ENCODE measurements at places on chromosomes 2 and 18.
A peak's percentile ranks its signal among the peaks of the same experiment; 100 is the strongest.

DNA sequence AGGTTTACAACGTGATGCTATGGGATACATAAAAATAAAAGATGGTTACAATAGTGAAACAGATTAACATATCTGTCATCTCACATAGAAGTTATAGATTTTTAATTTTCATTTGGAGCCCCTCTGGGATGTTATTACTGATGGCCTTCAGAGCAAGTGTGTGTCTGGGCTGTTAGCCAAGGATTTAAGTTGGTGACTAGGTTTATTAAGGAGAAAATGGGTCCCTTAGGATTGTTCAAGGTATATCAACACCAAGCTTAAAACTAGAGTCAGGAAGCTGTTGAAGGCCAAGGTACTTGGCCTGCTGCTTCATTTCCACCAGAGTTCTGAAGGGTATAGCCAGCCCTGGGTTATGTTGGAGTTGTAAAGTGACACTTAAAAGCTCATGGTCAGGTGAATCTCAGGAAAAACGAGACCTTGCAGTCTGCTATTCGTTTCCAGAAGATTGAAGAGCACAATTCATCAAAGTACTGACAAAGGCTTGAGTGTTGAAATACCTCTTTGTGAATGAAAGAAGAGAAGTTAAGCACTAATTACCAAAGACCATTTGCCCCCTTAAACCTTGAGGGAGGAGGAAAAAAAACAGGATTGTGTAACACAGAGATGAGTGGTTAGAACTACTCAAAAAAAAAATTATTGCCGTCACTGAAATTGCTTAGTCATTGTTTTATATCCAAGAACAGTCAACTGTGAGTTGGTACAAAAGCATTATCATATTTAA is 48.4 kb downstream of the MAP2 start:
- no peak for DNase-seq

DNA sequence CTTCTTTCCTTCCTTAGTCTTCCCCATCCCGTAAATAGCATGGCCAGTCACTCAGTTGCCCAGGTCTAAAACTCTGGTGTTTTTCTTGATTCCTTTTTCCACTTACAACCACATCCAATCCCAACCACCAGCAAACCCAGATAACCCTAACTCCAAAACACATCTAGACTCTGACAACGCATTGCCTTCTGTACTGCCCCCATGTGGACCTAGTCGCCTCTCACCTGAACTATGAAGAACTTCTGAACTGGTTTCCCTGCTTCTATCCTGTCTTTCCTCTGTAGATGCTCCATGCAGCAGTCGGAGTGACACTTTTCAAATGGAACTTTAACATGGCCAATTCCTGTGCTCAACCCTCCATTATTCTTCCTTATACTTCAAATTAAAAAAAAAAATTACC is 26.5 kb downstream of the ST6GAL2 start:
- DNase-seq: no peak

DNA sequence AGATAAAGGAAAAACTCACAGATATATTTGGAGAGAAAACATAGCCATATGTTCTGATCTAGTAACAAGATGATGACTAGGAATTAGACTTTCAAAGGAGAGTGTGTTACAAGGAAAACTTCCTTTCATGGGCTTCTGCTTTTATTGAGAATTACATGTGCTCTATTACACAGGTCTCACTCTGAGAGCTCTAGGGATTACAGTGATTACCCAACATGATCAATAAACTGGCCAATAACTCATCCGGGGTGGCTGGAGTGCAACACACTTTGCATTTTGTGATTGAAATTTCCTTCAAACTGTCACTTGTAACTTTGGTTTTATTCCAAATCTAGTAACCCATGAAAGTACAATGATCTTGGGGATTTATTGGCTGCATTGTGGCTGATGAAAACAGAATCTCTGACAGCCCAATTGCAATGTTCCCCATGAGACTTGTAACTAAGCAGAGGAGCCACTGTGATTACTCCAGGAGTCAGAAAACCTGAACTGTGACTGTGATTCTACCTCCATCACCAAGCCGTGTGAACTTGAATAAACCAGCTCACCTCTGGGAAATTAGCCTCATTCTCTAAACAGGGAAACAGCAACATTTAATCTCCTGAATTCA is 40.2 kb upstream of the LRRC30 start:
- DNase-seq: no peak

- no peak for DNase-seq
These were observed 73.5 kb downstream of the SESTD1 start for GRCh38 chr2:179191110-179191509.

- DNase-seq: peak; percentile 81
These were observed at the start of gene PXDN for GRCh38 chr2:1744446-1745170. PXDN (minus strand) TSS chr2:1744515; CDS start chr2:1744455, 60 bp downstream.

DNA sequence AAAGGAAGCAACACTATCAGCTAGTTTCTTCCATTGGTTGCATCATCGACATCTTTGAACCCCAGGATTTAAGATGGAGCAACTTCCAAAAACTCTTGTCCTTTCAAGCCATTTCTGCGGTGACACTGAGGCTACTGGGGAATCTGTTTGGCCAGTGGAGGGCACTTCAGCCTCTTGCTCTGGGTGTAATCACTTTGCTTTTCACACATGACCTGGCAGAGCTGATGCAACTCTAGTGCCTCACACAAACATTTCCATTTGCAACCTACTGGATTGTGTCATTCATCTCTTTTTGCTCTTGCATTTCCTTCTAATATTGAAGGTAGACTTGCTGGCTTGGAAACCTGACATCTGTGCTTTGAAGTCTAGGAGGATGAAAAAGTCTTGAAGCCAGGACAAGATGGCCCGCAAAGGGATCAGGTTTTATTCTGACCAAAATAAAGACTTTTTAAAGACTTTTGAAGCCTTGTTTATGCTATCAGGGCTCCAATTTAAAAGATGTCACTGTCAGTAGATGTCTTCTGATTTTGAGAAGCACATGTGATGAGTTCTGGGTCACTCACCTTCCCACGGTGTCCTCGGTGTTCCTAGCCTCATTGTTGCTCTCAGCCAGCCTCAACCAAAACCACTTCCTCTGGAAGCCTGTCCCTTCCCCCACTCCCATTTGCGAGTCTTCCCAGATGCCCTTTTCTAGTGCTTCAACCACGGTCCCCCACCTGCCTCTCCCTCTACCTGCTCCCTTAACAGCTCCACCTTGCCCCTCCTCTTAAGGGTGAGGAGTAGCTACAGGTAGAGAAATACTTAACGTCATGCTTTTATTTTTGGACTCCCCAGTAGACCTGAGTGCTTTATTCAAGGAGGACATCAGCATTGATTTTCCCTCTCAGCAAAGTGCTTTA is 69.7 kb upstream of the KCNE4 start:
- DNase-seq: no peak

DNA sequence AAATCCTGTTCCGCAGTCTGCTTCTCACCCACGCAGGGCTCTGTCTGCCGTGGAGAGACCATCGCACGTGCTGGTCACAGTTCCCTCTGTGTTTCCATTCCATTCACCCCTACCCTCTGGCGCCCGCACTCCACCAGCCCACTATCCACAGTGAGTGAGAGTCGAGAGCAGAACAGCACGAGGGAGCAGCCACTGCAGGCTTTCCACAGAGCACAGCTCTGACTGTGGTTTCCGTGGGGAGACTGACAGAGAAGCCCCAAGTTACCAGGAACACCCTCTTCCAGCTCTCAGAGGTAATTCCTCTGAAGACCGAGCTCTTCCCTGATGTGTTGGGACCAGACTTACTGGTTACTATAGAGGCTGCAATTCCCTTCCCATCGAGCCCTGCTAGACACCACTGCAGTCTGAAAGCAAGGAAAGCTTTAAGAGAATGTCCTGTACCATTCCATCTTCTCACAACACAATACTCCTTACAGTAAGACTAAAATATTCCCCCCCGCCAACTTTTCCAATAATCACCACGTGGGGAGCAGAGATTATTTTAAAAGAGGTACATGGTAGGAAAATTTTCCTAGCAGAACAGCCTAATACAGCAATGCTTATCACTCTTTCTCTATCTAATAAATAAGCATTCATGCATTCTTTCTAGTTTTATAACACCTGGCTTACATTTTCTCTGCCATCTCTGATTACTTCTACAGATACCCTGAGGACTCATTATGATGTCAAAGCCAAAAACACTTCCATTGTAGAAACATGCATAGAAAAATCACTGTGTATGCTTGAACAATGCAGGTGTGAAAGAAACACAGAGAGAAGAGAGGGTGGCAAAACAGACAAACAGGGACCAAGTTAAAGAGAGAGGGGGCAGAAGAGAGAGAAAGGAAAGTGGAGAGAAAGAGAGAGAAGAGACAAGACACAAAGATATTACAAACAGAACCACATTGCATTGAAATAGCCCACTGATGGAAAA is 4.7 kb downstream of the MYT1L start:
- DNase-seq: no peak

- no peak for DNase-seq
These were observed 109.0 kb downstream of the ICA1L start for GRCh38 chr2:202762556-202762955.

DNA sequence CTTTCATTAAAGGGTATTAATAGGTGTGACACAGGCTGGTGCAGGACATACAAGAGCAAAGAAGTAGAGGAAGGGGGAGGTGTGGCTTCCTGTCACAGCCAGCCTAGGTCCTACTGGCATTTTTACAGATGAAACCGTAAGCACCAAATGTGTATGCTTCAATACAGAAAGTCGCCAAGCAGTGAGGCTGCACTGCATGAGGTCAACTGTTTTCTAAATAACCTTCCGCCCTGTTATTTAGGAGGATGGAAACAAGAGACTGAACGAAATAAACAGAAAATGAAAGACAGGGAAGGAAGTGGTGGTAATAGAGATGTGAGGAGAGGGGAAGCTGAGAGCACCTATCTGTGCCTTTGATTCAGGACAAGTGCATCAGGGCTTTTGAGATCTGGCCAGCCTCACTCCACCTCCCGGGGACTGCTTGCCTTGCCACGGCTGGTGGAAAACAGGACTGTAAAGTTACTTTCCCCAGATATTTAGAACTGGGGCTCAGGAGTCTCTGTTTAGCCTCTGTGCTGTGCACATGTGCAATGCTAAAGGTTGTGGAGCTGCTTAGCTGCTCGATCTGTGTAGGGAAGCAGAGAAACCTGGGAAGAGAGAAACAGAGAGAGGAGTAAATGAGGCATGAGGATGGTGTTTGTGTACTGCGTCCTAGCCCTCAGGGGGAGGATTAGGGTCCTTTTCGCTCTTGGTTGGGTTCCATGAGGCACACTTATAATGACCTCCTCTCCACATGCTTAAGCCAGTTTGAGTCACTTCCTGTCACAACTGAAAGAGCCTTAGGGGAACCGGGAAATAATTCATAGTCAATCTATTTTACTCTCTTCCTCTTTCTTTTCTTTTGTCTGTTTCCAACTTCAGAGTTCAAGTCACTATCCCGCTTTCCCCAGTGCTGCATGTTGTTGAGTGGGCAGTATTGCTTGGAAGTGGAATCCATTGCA is 62.3 kb upstream of the BOD1L2 start:
- no peak for DNase-seq

- no peak for DNase-seq
These were observed 208.6 kb upstream of the HAAO start for GRCh38 chr2:43001055-43001378.

GRCh38 chr2:149184991-149185390 is 145.4 kb upstream of the LYPD6 start:
- no peak for DNase-seq

DNA sequence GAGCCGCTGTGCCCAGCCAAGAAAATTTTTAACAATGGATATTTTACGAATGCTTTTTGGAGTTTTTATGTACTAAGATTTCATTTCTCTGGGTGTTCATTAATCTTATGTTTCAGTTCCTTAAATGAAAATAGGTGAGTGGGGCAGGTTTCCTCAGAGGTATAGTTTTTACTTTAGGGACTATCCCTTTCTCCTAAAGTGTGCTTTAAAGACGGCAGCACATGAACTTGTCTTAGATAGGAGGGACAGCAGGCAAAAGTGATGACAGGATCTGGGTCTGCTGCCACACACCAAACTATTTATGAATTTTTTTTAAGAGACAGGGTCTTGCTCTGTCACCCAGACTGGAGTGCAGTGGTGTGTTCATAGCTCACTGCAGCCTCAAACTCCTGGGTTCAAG is 8.0 kb upstream of the REL start:
- DNase-seq: no peak

- DNase-seq: no peak
These were observed 191.0 kb upstream of the LHCGR start for GRCh38 chr2:48946449-48947048.

- no peak for DNase-seq
These were observed 506.2 kb upstream of the TMEFF2 start for GRCh38 chr2:192700934-192701333.

DNA sequence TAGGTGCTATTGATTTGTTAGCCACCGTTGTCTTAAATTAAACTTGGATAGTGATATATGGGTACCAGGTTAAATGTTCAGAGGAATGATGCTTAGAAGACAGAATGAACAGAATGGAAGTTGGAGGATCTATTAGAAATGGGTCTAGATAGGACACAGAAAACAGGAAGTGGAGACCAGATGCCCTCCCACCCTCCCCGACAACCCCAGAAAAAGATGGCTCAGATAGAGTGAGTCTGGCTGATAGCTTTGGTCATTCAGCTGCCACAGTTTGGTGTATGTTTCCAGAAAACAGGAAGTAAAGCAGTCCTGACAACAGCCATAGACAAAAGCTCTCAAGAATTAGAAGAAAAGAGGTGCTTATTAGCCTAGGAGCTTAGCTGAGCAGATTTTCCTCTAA is 71.5 kb upstream of the DSG1 start:
- DNase-seq: no peak

GRCh38 chr2:86142436-86143257 is 36.6 kb downstream of the PTCD3 start:
- no peak for DNase-seq

- no peak for DNase-seq
These were observed 135.9 kb downstream of the ZNF407 start for GRCh38 chr18:74733598-74733997.

DNA sequence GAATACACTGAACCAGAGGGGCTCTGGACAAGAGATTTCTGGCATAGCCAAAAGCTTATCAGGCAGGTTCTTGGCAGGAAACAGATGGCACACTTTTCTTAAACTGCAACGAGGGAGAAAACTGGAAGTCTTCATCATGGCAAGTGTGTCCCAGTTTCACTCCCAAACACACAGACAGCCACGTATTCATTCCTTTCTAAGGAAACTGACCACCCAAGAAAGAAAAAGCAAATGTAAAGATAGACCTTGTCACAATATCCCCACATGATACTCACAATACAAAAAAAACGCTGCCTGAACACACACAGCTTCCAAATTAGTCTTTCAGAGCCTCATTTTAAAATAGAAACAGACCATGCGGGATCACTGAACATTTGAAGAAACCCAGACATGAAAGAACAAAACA is 40.6 kb upstream of the RTTN start:
- no peak for DNase-seq

GRCh38 chr18:42936289-42936688 is 179.2 kb downstream of the RIT2 start:
- DNase-seq: no peak

DNA sequence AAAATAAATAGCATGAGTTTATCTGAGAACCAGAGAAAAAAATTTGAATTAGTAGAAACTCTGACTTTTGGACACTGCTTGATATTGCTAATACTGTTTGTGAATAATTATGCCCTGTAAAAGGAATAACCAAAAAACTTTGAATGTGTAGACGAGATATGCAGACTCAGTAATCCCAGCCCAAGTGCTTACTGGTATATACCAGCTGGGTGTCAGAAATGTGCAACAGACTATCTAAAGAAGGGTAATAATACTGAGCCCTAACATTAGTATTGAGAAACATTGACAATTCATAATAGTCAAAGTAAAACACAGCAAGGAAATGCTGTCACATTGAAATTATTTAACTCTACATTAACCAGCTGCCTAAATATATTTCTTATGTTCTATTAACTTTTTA is 60.5 kb upstream of the ZC3H15 start:
- DNase-seq: no peak

GRCh38 chr18:62018034-62018758 is 125.4 kb upstream of the RNF152 start:
- DNase-seq: peak; percentile 73

Data from Right ventricle myocardium superior (tissue), 1 donor.